Heart left ventricle (tissue), 16 donors: ENCODE measurements at places on chromosomes 6 and 20.

- no peak for DNase-seq
Measured at GRCh38 chr6:141165002-141165665, 967.6 kb upstream of the GJE1 start.

- DNase-seq, result no peak
Measured at GRCh38 chr6:119511024-119511423, 161.5 kb upstream of the MAN1A1 start.

DNA sequence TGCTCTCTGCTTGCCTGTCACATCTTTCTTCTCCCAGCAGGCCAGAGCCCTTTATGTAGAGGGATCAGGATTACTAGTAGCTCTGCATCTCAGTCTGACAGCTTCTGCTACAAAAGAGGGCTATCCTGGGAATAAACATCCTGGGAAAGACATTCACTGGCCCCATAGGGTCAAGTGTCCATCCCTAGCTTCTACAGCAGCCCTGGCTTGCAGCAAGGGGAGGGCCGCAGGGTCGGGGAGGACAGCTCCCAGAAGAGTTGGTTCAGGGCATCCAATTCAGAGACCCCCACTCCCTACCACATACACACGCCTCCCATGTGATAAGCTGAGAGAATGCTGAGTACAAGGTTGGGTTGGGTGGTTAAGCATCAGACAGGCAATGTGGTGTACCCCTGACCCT lies 154.1 kb upstream of the PDE10A start:
- no peak for DNase-seq

DNA sequence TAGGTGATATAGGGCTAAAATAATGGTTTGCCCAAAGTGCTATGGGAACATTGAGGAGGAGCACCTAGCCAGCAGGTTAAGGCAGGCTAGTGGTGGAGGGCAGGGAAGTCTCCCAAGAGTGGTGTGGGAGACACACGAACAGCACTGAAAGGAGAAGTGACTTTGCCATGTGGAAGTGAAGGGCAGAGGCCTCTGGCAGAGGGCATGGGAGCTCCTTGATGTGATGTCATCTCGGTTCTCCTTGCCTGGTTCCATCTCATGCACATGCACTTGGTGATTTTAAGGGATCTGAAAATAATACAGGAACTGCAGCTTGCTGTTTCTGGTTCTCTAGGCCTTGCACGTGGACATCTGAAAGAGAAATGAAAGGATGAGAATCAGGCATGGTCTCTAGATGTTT lies 4.7 kb upstream of the MAP3K4 start:
- DNase-seq, result no peak

GRCh38 chr6:39218868-39219567 lies 10.3 kb downstream of the KCNK5 start:
- DNase-seq, result no peak

DNA sequence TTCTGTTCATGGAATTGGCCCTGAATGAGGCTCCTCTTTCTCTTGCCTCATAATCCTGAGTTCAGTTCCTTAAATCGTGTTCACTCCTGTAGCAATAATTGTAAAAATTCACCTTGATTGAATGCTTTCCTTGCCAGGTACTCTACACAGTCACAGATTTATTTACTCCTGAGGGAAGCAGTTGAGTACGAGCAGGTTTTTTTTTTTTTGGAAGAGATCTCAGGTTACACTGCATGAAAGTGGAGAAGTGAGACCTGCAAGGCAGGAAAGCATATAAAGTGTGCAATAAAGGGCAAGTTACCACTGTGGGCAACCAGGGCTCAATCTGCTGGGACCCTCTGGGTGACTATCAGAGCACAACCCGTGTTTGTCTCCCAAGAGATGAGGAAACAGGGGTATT lies 93.0 kb upstream of the DOK5 start:
- DNase-seq, result no peak
